ENCODE measurements at places on chromosomes 13 and 19.

DNA sequence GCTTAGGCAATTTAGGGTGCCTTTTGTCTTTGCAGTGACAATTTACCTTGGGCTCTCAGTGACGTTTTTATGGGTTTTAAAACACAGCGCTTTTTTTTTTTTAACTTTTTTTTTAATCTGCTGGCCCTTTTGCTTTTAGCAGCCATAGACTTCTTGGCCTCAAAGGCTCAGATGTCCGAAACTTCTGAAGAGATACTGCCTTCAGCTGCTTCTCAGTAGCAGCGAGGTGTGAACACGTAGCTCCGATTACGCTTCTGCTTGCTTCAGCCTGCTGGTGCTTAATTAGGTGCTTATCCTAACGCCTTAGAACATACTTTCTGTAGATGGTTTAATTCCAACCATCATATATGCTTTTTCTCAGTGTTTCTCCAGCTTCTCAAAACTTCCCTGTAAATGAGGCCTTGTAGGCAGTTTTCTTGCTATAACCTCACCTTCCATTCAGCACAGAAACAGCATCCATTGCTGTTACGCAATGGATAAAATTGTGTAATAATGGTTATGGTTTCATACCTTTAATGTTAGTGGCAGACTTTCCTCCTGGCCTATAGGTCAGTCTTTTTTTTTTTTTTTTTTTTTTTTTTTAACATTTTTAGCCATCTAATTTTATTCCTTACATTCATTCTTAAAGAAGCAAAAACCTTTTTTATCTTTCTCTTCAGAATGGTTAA, 723.9 kb downstream of the GPC5 start:
- no peak for DNase-seq

DNA sequence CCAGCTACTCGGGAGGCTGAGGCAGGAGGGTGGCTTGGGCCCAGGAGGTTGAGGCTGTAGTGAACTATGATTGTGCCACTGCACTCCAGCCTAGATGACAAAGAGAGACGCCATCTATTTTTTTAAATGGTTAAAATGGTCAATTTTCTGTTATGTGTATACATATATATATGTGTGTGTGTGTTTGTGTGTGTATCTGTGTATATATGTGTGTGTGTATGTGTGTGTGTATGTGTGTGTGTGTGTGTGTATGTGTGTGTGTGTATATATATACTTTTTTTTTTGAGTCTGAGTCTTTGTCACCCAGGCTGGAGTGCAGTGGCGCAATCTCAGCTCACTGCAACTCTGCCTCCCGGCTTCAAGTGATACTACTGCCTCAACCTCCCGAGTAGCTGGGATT, 42.9 kb upstream of the KLF2 start:
- no peak for DNase-seq

DNA sequence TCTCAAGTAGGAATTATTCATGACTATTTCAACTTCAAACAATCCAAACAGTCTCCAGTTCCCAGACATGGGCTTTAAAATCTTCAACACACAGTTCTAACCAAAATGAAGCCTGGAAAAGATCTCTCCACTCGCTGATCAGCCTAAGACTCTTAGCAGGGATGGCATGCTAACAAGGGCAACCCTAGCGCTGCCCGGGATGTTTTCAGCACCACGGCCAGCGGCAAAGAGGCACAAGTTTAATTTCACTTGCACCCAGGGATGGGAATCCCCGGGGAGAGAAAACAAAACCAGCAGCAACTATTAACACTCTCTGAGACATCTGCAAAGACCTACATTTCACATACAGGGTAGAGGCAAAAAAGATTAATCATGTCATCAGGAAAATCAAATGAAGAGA, 43.0 kb downstream of the CACNA1A start:
- no peak for DNase-seq

GRCh38 chr13:27952876-27953675, 16.0 kb downstream of the CDX2 start:
- DNase-seq, result peak; percentile 49

DNA sequence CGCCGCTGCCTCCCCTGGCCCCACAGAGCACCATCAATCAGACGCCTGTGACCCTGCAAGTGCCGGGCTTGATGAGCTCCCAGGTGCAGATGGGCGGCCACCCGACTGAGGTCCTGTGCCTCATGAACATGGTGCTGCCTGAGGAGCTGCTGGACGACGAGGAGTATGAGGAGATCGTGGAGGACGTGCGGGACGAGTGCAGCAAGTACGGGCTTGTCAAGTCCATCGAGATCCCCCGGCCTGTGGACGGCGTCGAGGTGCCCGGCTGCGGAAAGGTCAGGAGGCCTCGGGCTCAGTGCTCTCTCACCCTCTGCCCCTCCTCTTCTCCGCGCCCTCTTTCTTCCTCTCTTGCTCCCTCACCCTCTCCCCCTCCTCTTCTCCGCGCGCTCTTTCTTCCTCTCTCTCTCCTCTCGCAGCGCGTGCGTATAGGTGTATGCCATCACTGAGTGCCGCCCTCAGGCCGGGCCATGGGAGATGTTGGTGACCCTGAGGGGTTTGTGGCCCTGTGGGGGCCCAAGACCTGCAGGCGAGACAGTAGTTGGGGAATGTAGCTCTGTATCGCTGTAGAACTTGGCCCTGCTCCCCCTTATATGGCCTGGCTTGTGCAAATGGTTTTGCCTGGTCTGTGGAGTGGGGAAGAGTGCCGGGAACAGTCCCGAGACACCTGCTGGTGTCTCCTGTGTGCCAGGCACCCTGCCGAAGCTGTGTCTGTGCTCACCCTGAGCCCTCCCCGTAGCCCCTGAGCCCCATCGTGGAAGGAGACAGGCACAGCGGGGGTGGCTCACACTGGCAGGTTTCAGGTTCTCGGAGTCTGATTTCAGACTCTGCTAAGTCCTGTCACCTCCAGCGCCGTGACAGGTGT, 5.4 kb upstream of the EPN1 start:
- no peak for DNase-seq

DNA sequence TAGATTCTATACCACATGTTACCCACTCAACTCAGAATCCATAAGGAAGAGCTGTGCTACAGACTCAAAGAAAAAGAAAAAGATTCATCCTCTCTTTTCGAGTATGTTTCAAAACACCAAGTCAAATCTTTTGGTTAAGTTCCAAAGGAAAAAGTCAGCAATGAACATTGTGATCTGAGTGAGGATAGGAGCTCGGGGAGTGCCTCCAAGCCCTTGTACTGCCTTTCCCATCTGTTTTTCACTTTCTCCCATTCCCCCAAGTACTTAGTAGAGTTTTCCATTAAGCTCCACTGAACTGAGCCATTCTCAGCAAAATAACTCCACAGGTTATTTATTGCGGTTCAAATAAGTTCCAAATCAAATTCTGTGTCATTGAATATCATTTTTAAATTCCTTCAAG, 47.7 kb upstream of the MAB21L1 start:
- no peak for DNase-seq

GRCh38 chr13:51856998-51857397, 4.8 kb upstream of the CCDC70 start:
- no peak for DNase-seq

- no peak for DNase-seq
Measured at GRCh38 chr19:30367006-30367405, 5.2 kb upstream of the ZNF536 start.

DNA sequence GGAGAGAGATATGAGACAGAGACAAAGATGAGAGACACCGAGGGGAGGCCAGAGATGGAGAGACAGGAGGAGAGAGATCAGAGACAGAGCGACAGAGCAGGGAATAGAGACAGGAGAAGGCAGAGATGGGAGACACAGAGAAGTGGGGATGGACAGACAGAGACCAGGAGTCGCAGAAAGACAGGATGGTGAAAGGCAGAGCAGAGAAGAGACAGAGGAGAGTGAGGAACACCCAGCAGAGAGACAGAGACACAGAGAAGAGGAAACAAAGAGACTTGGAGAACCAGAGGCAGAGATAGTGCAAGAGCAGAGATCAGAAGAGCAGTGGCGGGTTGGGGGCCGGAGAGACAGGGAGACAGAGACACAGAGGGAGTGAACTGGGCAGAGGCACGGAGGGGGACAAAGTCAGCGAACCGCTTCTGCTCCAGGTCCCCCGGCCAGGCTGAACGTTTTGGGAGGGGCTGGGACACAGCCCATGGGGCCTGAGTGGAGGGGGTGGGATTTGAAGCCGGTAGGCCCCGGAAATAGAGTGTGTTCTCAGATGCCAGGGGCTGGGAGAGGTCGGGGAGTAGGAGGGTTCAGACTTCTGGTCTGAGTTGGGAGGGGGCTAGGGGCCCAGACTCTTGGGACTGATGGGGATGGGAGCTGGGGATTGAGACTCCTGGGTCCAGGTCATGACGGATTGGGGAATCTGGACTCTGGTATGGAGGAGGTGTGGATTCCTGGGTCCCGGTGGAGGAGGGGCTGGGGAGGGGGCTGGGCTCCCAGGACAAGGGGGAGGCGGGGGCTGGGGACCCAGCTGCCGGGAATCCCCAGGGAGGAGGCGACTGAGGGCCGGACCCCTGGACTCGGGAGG, 654 bp downstream of the ZNF579 start:
- no peak for DNase-seq

GRCh38 chr19:44303976-44304568, 753 bp downstream of the ZNF235 start:
- DNase-seq, result no peak

GRCh38 chr13:21033212-21033840, 28.1 kb downstream of the LATS2 start:
- no peak for DNase-seq

DNA sequence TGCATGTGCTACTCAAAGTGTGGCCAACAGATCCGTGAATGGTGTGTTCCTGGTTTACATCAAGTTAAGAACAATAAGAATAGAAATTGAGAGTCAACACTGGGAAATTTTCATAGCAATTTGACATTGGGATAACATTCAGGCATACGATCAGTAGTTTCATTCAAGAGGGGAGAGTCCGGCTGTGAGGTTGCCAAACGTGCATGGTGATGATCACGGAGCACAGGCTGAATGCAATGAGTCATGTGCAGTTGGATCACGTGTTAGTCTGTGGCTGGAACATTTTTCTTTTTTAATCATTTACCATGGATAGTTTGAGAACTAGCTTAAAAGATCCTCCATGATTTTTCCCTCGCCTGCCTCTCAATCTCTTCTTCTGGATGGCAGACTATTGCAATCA, 2.5 kb upstream of the DCT start:
- DNase-seq, result no peak

DNA sequence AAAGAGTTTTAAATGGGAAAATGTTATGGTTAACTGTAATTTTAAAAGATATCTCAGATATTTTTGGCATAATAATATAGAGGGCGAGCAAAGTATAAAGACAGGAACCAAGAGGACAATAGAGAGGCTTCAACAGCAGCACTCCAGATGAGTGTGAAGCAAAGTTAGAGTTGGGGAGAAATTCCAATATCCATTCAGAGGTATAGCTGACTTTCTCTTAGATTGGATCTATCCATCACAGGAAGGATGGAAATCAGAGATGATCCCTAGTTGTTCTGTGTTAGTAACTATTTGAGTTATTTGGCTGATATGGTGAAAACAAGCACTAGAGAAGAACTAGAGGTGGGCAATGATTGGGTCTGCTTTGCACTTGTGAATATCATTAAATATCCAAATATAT, 786.0 kb upstream of the KLHL1 start:
- DNase-seq, result no peak

DNA sequence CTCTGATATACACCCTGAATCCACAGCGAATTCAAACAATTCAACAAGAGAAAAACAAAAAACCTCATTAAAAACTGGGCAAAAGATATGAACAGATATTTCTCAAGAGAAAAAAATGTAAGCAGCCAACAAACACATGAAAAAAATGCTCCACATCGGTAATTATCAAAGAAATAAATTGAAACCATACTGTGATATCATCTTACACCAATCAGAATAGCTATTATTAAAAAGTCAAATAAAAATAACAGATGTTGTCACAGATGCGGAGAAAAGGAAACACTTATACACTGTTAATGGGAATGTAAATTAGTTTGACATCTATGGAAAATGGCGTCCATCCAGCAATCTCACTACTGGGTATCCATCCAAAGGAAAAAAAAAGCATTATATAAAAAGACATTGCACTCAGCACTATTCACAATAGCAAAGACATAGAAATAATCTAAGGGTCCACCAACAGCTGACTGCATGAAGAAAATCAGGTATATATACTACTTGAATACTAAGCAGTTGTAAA, 1495.0 kb upstream of the PCDH20 start:
- no peak for DNase-seq

DNA sequence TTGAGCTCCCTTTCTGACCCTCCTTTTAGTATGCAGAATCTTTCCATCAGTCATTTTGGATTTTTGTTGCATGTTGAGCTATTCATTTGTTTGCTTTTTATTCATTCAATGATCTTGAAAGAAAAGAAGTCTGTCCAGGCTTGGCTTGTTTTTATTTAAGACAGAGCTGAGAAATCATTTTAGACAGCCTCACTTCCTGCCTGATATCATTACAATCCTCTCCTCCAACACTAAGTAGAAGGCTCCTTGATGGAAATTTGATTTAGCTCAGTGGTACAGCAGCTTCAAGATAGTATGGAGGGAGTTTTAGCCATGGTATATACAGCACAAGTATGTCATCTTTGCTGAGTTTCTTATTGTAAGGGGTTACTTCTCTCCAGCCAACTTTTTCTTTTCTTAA, 28.4 kb downstream of the MBNL2 start:
- DNase-seq, result no peak

- DNase-seq, result no peak
Measured at GRCh38 chr19:55158848-55159749, 1.6 kb upstream of the TNNI3 start.

DNA sequence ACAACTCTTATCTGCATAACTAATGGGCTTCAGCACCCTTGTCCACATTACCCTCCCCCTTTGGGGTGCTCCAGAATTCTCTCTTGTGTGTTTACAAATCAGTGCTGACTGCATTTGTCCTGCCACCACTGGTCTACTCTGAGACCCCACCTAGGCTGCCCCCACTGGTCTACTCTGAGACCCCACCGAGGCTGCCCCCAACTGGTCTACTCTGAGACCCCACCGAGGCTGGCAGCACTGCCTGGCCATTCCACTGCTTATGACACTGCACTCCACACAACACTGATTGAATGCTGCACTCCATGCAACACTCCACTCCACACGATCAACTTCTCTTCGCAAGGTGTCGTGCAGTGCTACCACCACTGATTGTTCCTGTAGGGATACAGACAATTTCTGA, 1459.2 kb upstream of the SLC10A2 start:
- no peak for DNase-seq

DNA sequence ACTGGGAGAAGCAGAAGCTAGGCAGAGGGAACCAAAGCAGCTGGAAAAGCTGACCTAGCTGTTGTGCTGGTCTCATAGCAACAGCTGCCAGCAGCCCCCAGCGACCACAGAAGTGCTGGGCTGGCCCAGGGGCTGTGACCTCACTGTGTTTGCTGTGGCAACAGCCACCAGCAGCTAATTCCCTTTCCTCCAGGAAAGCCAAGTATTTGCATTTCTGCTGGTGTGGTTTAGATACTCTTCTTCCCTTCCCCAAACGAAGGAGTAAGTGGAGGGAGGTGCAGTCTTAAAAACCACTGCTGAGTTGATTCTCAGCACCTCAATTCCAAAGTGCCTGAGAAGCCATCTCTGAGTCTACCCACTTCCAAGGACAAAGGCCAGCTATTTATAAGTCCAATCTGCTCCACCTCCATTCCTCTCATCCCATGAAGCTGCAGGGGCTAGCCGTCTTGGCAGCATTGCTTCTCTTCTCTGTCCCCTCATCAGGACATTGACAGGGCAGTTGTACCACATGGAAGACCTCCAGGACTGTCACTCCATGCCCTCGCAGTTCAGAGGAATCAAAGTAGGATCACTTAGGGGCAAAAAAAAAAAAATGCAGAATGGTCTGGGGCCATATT, 11.5 kb upstream of the CCDC97 start:
- peak; percentile 88 for DNase-seq

GRCh38 chr19:58252102-58252685, 23.5 kb downstream of the ZNF544 start:
- DNase-seq, result no peak
